IPS-NIHi11 (cell line): ENCODE measurements at places on chromosomes 5 and 9.
A peak's percentile ranks its signal among the peaks of the same experiment; 100 is the strongest.

DNA sequence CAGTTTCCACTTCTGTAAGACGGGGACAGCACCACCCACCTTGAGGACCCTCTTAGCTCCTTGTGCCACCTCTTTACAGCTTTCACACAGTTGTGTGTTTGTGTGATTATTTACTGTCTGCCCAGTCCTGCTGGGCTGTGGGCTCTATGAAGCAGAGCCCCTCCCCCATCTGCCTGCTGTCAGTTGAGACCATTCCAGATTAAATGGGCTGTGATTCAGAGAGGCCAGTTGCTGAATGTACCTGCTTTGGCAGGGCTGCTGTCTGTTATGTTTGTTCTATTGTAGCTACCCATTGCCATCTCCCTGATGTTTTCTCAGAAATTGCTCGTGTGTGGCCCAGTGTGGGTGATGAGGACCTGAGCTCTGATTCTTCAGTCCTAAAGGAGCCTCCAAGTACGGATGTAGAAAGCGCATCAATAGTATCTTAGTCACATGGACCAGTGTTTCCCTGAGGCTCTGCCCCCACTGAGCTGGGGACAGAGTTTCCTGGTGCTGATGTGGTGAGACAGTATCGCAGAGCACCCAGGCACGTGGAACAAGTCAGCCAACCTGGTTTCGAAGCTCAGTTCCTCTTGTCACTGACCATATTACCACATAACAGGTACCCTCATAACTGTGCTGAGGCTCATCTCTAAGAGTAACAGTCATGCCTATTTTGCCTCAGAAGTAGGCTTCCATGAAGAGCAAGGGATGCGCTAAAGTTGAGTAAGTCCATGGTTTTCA lies 3.7 kb downstream of the ANGPTL2 start:
- no peak for DNase-seq

- DNase-seq: no peak
Observed at GRCh38 chr5:66312266-66312665, 168.2 kb downstream of the SREK1 start.

GRCh38 chr5:175872287-175873087 lies 1.1 kb downstream of the CPLX2 start:
- DNase-seq: peak; percentile 56

- peak; percentile 18 for DNase-seq
Observed at GRCh38 chr9:6829027-6829426, 71.3 kb downstream of the KDM4C start.

DNA sequence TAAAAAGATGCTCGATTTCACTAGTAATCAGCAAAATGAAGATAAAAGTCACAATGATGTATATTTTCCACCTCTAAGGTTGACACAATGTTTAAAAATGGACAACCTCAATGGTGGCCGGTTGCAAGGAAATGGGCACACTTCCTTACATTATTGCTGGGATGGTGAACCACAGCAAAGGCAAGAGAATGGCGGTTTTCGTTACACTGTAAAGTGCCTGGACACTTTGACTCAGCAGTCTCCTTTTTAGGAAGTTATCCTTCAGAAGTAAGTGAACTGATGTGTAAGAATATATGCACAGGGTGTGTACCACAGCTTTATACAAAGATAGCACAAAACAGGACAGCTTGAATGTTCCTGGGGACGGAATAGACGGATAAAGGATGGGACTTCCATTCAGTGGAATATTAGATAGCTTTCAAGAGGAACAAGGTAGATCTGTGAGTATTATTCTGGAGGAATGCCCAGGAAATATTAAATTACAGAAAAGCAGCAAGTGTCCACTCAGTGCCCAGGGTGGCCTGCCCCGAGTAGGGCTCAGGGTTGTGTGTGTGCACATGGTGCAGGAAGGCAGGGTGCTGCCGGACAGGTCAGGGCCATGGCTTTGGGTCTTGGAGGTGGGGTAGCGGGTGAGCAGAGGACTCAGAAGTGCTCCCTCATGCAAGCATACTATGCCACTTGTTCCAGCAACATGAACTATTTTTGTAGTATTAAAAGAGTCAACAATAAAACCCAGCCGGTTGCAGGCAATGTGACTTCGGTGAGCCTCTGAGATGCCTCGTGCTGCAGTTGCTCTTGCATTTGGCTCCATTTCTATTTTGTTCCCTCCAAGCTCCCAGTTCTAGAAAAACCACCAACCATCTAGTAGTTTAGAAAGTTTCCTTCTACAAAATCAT lies 24.5 kb downstream of the GADD45G start:
- DNase-seq: no peak
